Upper lobe of right lung (tissue), 1 donor: ENCODE measurements at places on chromosomes 13 and 19. TPM values are rescaled to one million over a fixed set of nuclear protein-coding genes. Genes with fewer than 3 reads are reported as not detected.
A peak's percentile ranks its signal among the peaks of the same experiment; 100 is the strongest.

Gene KCNJ14
- 1.1 TPM for total RNA-seq

Gene FCAR
- total RNA-seq, result 3.2 TPM

Gene DMKN
- total RNA-seq, result 79.8 TPM

Gene BCL3
- 87.4 TPM for total RNA-seq

Gene SIGLECL1
- not detected for total RNA-seq

Gene RDH8
- total RNA-seq, result not detected

Gene NLRP9
- not detected for total RNA-seq

Gene NLRP5
- total RNA-seq, result not detected

Gene GJB6
- not detected for total RNA-seq

Gene ZNF468
- 11.8 TPM for total RNA-seq

Gene ADAMTS10
- 29.4 TPM for total RNA-seq

Gene CYP2A6
- total RNA-seq, result not detected

Gene USHBP1
- 14.0 TPM for total RNA-seq

Gene USP12
- total RNA-seq, result 37.5 TPM

Gene KXD1
- total RNA-seq, result 68.3 TPM

Gene LSR
- 79.1 TPM for total RNA-seq

Gene SPACA4
- 0.98 TPM for total RNA-seq

Gene ZBTB7A
- 54.3 TPM for total RNA-seq

GRCh38 chr19:1401138-1401888 lies at the start of gene GAMT:
Gene GAMT, minus strand, starts transcription at chr19:1401542. Its CDS starts 66 bp downstream, at chr19:1401476.
- no peak for DNase-seq

GRCh38 chr19:18865973-18866799 lies 29.8 kb downstream of the CERS1 start:
- DNase-seq, result peak; percentile 83

DNA sequence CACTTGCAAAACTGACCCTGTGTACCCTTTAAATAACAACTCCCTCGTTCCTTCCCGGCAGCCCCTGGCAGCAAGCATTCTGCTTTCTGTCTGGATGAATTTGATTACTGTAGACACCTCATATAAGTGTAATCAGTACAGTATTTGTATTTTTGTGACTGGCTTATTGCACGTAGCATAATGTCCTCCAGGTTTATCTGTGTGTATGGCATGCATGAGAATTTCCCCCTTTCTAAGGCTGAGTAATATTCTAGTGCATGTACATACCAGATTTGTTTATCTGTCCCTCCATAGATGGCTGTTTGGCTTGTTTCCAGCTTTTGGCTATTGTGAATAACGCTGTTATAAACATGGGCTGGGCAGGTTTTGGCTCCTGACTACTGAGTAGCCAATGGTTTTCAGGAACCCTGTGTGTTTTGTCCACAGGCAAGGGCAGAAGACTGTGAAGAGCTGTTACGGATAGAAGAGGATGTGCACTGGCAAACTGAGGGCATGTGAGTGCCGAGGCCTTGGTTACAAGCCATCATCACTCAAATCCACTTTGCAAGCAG lies 98.0 kb downstream of the ESD start:
- no peak for DNase-seq

- no peak for DNase-seq
Observed at GRCh38 chr19:31149441-31149941, 199.7 kb downstream of the TSHZ3 start.

DNA sequence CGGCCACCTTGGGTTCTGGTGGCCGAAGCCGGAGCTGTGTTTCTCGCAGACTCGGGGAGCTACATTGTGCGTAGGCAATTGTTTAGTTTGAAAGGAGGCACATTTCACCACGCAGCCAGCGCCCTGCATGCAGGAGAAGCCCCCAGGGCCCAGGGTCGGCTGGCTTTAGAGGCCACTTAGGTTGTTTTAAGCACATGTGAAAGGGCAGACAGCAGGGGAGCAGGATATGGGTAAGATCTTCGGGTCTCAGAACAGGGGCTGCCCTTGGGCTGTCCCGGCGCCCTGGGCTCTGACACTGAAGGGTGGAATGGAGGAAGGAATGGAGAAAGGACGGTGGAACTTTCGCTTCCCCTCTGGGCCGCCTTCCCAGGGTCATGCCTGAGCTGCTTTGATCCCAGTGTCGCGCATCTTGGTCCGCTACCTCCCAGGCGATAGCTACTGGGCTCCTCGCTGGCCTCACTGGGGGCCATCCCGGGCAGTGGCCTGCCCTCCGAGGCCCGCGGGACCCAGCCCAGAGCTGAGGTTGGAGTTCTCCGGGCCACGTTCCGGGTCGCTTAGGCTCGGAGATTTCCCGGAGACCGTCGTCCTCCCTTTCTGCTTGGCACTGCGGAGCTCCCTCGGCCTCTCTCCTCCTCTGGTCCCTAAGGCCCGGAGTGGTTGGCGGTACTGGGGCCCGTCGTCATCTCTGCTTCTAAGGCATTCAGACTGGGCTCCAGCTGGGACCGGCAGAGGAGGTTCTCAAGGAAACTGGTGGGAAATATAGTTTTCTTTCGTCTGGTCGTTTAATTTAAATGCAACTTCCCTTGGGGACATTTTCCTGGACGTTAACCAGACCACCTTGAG lies 4.3 kb upstream of the POU4F1 start:
- DNase-seq, result no peak

- DNase-seq, result peak; percentile 73
Observed at GRCh38 chr19:40802300-40803169, 3.5 kb downstream of the EGLN2 start.

DNA sequence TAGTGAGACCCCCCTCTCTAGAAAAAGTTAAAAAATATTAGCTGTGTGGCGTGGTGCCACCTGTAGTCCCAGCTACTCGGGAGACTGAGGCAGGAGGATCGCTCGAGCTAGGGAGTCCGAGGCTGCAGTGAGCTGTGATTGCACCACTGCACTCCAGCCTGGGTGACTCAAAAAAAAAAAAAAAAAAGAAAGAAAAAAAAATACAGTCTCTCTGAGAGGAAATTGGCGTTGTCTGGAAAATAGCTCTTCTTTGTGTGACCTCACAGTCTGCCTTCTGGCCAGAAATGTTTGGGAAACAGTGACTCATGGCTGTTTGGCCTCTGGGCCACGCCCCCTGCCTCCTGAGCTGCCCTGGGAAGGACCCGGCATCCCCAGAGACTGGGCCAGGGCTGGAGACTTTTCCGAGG lies 10.7 kb downstream of the MARCHF2 start:
- peak; percentile 85 for DNase-seq

GRCh38 chr19:44814517-44814916 lies 5.6 kb downstream of the BCAM start:
- DNase-seq, result no peak

DNA sequence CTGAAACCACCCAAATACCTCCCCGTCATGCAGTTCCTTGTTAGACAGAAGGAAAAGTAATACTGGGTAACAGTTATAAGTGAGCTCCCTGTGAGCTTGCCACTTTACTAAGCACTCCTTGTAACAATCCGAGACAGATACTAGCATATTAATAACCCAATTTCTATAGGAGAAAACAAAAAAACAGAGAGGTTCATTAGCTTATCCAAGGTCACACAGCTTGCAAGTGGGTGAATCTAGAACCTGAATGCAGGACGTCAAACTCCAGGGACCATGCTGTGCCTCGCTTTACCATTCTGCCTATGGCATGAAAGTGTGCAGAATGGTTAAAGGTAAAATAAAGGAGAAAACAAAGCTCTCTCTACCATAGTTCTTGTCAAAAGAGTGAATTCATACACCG lies 15.4 kb downstream of the SIGLEC5 start:
- DNase-seq, result no peak

DNA sequence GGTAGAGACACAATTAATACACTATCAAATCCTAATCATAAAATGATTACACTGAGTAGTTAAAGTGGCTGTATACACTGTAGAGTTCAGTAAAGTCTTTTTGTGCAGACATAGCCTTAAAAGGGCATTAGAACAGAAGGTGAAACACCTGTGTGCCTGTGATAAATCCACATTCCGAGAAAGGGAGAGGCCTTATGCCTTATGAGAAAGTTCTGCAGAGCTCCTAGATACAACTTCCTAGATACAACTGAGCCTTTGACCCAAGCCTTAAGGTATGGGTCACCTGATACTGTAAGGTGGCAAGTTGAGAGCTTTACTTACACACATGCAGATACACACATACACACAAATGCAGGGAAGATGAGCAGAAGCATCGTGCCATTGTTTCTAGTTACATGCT lies 6.3 kb downstream of the SERP2 start:
- no peak for DNase-seq

GRCh38 chr13:41694545-41695301 lies 237.4 kb downstream of the RGCC start:
- no peak for DNase-seq

GRCh38 chr19:39865953-39866352 lies 19.8 kb upstream of the FBL start:
- DNase-seq, result no peak

DNA sequence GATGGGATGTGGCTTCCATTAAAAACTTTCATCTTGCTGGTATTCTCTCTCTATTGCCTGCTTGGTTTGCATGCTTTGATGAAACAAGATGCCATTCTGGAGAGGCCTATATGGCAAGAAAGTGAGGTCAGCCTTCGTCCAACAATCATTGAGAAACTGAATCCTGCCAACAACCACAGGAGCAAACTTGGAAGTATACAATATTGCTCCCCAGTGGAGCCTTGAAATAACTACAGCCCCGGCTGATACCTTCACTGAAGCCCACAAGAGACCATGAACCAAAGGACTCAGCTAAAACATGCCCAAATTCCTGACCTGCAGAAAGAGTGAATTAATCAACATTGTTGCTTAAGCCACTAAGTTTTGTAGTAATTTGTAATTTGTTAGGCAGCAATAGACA lies 82.5 kb upstream of the FGF14 start:
- no peak for DNase-seq

- peak; percentile 48 for DNase-seq
Observed at GRCh38 chr19:47493378-47494210, 9.6 kb upstream of the KPTN start.

DNA sequence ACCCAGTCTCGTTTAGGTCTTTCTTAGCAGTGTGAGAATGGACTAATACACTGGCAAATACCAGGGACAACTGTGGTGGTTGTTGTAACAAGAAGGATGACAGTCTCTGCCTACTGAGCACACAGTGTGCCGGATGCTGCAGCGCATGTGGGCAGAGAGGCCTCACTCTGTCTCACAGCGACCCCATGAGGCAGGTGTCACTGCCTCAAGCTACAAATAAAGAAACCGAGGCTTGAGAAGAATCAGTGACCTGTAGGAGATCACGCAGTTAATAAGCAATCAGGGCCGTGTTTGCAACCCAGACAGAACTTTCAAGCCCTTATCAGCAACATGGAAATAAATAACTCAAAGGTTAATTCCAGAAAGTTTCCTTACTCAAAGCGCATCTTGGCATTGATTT lies 40.5 kb upstream of the GAS6 start:
- DNase-seq, result peak; percentile 66

DNA sequence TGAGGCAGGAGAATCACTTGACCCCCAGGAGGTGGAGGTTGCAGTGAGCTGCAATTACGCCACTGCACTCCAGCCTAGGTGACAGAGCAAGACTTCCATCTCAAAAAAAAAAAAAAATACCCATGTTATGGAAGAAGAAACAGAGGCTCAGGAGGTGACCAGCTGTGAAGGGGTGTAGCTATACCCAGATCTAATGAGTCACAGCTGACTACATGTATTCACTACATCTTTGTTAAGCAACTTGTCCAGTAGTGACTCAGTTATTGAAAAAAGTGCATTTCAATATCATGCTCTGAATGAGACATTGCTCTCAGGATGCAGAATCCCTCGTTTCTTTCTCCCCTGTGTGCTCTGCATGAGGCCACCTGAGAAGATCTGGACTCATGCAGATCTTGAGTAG lies 16.1 kb upstream of the SPART start:
- DNase-seq, result no peak

- DNase-seq, result no peak
Observed at GRCh38 chr13:32707471-32707870, 121.2 kb downstream of the PDS5B start.

GRCh38 chr13:26839682-26840081 lies 79.1 kb upstream of the GPR12 start:
- DNase-seq, result no peak

DNA sequence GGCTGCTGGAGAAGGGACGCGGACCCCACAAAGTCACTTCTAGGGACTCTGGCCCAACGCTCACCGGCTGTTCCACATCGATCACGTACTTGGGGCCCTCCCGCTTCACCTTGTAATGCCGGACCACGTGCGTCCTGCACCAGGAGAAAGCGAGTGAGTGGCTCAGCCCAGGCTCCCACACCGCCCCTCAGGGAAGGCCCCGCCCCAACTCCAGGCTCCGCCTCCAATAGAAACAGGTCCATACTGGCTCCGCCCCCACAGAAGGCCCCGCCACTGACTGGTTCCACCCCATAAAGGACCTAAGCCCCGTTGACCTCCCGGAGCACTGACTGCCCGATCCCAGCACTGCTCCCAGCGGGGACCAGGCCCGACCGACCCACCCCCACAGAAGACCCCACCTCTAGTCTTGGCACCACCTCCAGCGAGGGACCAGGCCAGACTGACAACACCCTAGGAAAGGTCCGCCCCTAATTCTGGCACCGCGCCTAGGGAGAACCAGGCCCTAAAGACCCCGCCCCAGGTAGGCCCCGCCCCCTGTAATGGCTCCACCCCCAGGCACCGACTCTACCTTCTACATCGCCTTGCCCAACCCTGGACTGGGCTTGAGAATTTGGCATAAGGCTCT lies 11.3 kb downstream of the STAP2 start:
- peak; percentile 84 for DNase-seq

DNA sequence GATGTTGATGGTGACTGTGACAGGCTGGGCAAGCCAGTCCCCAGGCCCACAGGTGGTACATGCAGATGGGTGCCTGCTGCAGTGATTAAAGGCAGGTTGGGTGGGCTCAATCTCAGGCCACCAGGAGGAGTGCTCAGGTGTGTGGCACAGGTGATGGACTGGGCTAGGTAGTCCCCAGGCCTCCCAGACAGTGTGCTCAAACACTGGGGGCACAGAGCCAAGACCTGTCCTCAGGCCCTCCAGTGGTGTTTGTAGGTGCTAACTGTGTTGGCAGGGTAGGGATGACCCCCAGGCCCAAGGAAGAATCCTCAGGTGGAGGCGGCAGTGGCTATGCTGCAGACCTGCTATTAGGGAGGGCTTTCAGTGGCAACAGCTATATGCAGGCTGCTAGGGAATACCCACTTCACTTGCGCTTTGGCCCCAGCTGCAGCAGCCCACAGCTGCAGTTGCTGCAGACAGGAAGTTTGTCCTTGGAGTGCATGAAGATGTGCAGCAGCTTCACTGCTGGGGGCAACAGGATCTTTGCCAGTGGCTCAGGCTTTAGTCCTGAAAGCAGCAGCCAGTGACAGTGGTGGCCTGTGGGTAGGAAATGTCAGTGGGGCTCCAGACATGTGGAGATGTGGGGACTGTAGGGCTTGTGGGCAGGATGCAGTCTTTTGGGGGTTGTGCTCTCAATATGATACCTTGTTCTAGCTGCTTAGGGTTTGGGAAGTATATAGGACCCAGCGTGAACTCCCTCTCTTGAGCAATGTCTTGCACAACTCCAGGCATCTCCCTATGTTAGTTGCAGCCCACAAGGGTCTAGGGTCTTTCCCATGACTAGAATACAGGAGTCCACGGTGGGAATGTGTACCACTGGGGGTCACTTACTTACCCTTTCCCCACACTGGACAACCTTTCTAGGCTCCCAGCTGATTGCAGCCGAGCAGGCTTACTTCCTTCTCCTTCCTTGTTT lies 54.1 kb upstream of the MLNR start:
- no peak for DNase-seq

- DNase-seq, result no peak
Observed at GRCh38 chr13:103246581-103247200, 180.5 kb upstream of the SLC10A2 start.
